ENCODE measurements at places on chromosomes 2 and 18.
A peak's percentile ranks its signal among the peaks of the same experiment; 100 is the strongest.

GRCh38 chr2:218370410-218371063 is 11.5 kb upstream of the SLC11A1 start:
- DNase-seq = no peak

DNA sequence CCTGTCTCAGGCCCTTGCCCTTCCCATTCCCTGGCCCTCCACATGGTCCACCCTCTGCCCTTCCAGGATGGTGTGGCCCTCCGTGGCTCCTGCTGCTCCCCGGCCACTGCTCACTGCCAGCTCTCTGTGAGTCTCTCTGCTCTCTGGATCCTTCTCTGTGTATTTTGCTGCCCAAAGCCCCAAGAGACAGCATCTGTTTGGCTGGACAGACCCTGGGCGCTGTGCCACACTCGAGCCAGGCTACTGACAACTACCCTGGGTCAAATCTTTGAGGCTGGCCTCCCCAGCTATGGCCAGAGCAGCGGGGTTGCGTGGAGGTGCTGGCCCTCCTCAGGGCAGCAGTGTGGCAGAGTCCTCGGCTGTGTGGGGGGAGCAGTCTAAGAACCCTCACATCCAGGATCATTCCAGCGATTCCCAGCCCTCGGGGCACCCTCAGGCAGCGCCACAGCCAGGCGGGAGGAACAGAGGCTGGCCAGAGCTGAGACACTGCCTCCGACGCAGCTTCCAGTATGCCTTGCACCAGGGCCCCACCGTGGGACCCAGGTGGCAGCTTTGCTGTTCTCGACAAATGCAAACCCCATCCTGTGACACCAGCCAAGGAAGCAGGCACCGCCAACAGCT is 139.4 kb upstream of the GLI2 start:
- no peak for DNase-seq

DNA sequence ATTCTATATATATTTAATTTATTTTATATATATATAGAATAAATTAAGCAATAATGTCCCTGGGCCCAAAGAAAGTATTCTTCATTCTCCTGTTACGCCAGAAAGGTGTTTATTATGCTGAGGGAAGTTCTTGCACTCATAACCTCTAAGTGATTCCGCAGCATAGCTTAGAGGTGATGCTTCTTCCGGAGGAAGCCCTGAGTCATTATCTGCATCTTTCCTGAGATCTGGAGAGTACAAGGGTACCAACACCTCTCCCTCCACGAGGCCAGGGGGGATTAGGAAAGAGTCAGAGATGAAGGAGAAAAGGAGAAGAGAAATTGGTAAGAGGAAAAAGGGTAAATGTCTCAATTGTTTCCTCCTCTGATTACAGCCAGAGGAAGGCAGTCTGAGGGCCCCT is 43.1 kb upstream of the RTN4 start:
- no peak for DNase-seq

- no peak for DNase-seq
These were observed 96.9 kb downstream of the TNS1 start for GRCh38 chr2:217905896-217906295.

- no peak for DNase-seq
These were observed 22.3 kb downstream of the KLF7 start for GRCh38 chr2:207143215-207144172.

DNA sequence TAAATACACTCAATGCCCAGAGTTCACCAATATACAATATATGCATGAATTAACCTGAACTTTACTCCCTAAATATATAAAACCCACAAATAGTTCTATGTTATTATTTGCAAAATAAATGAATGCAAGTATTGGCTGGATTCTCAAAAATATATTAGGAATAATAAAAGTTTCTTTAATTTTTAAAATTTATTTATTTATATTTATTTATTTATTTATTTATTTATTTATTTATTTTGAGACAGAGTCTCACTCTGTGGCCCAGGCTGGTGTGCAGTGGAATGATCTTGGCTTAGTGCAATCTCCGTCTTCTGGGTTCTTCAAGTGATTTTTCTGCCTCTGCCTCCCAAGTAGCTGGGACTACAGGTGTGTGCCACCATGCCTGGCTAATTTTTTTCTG is 88.7 kb upstream of the TMEFF2 start:
- no peak for DNase-seq

GRCh38 chr2:15638720-15639119 is 47.1 kb downstream of the DDX1 start:
- no peak for DNase-seq

- peak; percentile 13 for DNase-seq
These were observed 29.8 kb downstream of the EPC2 start for GRCh38 chr2:148674063-148675020.

DNA sequence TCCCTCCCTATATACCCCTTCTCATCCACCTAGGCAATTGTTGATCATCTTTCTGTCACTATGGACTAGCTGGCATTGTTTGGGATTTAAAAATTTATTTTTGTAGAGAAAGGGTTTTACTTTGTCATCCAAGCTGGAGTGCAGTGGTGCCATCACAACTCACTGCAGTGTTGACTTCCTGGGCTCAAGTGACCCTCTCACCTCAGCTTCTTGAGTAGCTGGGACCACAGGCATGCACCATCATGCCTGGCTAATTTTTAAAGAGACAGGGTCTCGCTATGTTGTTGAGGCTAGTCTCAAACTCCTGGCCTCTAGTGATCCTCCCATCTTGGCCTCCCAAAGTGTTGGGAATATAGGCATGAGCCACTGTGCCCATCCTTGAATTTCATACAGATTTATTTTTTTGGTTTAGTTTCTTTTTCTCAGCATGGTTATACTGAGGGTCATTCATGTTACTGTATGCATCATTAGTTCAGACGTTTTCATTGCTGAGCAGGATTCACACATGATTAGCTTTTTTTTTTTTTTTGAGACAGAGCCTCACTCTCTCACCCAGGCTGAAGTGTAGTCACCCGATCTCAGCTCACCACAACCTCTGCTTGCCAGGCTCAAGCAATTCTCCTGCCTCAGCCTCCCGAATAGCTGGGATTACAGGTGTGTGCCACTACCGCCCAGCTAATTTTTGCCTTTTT is 8.6 kb upstream of the PCARE start:
- DNase-seq = no peak

- peak; percentile 42 for DNase-seq
These were observed 453 bp upstream of the ANTXR1 start for GRCh38 chr2:69012310-69013141.

- no peak for DNase-seq
These were observed 44.0 kb upstream of the ROCK2 start for GRCh38 chr2:11388262-11389051.

GRCh38 chr2:201758234-201758633 is 22.5 kb downstream of the ALS2 start:
- DNase-seq = no peak

DNA sequence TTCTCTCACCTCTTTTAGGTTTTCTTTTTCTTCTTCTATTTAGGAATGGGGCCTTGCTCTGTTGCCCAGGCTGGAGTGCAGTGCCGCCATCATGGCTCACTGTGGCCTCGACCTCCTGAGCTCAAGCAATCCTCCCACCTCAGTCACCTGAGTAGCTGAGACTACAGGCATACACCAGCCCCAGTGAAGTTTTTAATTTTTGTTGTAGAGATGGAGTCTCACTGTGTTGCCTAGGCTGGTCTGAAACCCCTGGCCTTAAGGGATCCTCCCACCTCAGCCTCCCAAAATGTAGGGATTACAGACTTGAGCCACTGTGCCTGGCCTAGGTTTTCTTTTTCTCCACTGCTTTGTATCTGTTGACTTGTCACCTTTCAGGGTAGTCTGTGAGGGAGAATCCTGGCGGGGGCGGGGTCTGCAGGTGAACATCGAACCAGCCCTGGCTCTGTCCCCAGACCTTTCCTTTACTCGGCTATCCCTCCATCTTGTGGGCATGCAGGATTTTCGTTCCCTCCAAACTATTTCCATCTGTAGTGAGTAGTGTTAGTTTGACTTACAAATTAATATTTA is 21.7 kb downstream of the NCK2 start:
- no peak for DNase-seq

GRCh38 chr2:127662937-127663565 is 12.3 kb downstream of the LIMS2 start:
- DNase-seq = no peak

GRCh38 chr2:53970724-53971602 is at the start of gene PSME4:
TSS of gene PSME4 (minus strand) at chr2:53970993. CDS start at chr2:53970784, 209 bp downstream.
- peak; percentile 94 for DNase-seq

GRCh38 chr18:42001801-42002200 is 46.8 kb downstream of the PIK3C3 start:
- DNase-seq = no peak

DNA sequence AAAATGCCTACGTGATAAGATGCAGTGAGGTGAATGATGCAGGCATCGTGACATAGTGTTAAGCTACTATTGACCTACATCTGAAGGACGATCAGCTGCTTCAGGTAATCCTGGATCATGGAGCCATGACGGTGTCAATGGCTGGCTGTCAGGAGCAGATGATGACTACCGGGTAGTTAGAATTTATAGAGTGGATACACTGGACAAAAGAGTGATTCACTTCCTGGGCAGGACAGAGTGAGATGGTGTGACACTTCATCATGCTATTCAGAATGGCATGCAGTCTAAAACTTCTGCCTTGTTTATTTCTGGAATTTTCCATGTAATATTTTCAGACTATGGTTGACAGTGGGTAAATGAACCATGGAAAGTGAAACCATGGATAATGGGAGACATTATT is 29.5 kb downstream of the METTL8 start:
- no peak for DNase-seq

DNA sequence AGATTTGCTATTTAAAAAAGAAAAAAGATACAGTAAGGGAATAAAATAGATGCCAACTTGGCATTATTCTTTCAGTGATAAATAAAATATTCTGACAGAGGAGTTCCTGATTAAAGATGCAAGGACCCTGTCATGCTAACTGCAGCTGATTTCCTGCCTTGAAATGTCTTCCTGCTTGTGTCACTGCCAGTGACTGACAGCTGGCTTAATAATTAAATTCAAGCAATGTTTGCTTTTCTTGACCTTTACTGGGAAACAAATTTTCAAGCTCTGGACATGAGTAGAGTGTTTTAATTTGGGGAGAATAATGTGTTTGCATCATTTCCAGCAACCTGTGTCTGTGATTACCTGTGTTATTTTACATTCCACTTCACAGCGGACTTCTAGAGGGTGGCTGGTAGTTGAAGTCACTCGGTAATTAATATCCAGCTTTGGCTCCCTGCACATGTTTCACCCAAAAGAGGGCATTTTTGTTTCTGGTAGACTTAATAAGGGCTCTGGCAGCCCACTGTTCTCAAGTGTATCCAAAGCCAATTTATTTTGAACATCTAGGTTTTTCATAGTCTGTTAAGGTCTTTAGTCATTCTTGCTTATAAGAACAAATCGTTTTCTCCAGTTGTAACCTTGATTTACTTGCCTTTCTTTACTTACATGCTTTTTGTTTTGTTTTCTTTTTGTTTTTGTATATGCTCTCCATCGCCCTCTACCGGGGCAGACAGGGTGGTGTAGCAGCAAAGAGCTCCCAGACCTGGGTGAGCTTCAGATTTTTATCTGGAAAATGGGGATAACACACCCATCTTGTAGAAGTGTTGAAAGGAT is 48.5 kb upstream of the PROKR1 start:
- DNase-seq = peak; percentile 47

GRCh38 chr2:12702168-12703121 is 14.3 kb upstream of the TRIB2 start:
- DNase-seq = no peak

DNA sequence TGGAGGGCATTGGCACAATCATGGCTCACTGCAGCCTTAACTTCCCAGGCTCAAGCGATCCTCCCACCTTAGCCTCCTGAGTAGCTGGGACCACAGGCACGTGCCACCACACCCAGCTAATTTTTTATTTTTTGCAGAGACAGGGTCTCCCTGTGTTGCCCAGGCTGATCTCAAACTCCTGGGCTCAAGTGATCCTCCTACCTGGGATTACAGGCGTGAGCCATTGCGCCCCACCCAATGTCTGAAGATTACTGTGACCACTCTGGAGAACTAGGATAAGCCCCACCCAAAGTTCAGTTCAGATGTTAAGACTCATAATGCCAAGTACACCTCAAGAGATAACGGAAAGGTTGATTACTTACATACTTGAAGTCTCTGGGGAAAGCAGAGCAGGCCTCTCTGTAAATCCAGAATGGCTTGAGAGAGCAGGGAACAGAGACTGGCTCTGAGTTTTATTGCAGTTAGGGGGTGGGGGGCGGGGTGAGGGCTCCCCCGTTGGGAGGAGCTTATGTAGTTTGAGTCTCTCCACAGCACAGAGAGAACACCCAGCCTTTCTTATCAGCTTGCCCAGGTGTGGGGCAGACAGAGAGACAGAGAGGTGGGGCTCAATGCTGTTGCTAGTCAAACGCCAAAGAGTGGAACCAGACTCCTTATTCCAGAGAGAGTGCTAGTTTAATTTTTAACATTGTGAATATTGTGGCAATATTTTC is 26.5 kb upstream of the ERICH2 start:
- DNase-seq = no peak

DNA sequence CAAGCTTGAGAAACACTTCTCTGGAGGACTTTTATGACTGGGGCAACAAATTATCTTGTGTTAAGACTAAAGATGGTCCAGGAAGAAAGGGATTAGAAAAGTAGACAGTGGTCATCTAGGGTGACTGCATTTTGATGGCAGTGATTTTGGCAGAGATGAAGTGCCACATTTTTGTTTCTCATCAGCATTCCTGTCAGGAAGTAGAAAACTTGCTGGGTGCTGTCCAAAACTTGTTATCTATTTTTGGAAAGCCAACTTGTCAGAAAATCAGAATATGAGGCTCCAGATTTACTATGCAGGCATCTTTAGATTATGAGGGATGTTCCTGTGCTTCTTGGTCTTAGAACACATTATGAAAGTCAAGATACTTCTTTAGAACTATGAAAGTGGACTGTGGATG is 29.0 kb upstream of the CALCRL start:
- DNase-seq = no peak

DNA sequence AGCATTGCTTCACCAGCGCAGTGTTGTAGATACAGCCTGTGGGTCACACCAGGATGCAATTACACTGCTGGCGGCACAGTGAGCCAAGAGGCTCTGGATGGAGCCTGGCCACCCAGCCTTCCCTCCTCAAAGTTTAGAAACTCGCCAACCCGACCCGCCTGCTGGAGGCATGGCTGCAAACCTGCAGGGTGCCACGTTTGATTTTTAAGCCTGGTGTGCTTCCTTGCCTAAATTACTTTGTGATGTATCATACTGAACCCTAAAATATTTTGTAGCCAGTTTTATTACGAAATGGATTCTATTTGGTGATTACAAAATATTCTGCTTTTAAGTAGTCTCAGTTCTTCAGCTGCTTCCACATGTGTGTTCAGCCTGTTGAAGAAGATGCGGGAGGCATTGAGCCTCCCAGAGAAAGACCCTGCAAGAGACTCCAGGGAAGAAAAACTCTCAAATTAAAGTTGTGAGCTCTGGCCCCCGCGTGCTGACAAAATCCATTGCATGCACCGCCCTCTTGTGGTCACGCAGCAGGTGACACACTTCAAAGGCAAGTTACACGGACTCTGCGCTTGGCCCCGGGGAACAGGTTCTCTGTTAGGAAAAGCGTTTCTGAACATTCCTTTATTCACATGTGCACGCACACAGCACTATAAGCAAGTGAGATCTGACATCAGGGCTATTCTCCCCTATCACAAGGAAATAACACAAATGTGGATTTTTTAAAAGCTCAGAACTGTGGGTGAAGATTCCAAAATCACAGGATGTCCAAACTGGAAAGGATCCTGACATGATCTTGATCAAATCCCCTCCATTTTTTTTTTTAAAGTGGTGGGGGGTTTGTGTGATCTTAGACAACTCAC is 63.0 kb upstream of the TWIST2 start:
- peak; percentile 57 for DNase-seq

All from stimulated activated CD4-positive, alpha-beta T cell treated with anti-CD3 and anti-CD28 coated beads, Interleukin-2, amount 100 ng/mL, for 48 hours (primary cell).